ENCODE measurements at places on chromosomes 11 and 22. TPM values are rescaled to one million over a fixed set of nuclear protein-coding genes. Genes with fewer than 3 reads are reported as not detected.

CCND1 gene
- 0.21 TPM for total RNA-seq

DNA sequence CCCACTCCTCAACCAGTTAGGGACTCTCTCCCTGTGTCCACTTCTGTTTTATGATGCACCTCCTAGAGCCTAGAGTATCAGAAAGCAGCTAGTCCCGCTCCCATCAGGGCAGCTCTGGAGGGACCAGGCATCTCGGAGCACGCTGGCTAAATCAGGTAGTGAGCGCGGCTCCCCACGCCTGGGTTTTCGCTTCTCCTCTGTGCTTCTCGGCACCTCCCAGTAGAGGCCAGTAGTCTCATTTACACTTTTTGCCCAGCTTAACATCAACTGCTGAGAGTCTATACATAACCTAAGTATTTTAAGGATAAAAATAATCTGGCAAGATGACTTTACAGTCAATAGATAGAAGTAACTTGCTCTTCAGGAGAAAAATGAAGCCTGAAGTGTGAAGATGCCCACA, 473.8 kb downstream of the OPCML start:
- H3K4me1 ChIP-seq, result no peaks in the 10 kb centered on the region
- no peak overlapping the region for H3K4me3 ChIP-seq
- no peak overlapping the region for H3K27ac ChIP-seq
- peaks cover 9% of the 10 kb centered on the region for H3K27me3 ChIP-seq
- no peaks in the 10 kb centered on the region for H3K36me3 ChIP-seq
- no peak for DNase-seq

OR51B4 gene
- total RNA-seq, result not detected

DNA sequence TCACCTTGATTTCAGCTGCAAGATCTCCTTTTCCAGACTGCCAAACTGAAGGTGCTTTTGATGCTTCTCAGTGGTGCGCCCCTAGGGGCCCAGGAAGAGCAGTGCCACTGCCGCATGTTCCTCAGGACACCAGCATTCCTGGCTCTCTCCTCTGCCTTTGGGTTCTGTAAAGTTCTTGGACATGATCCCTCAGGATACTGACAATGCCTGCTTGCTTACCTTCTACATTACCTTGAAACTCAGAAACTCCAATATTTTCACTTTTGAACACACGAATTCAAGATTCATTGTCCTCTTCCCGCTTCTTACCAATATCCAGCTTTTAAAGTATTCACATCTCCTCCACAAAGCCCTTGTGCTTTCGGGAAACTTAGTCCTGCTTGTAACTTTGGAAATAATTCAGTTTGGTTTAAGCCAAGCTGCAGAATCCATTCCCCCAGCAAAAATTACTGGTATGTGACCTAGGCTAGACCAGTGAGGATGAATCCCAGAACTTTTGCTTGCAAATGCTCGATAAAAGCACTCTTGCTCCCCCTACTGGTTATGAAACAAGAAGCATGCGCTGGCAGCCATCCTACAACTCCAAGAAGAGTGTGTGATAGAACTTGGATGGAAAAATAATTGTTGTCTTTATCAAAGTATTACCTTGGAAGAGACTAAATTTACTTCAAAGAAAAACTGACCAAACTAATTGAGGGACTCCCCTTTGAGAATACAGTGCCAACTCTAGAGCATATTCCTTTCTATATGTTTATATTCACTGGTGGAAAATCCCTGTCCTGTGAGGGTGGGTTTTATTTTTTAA, 16.5 kb upstream of the OR5B21 start:
- peak overlapping the region; percentile 90 for H3K27ac ChIP-seq
- H3K27me3 ChIP-seq, result no peaks in the 10 kb centered on the region
- peak overlapping the region; percentile 66 for H3K4me3 ChIP-seq
- H3K36me3 ChIP-seq, result peaks cover 35% of the 10 kb centered on the region
- DNase-seq, result peak; percentile 55
- peaks cover 56% of the 10 kb centered on the region for H3K4me1 ChIP-seq

TSPAN18 gene
- 23.5 TPM for total RNA-seq

GRCh38 chr11:35057926-35058668, 80.9 kb upstream of the CD44 start:
- peaks cover 32% of the 10 kb centered on the region for H3K4me1 ChIP-seq
- DNase-seq, result no peak
- no peak overlapping the region for H3K27ac ChIP-seq
- peaks cover 33% of the 10 kb centered on the region for H3K36me3 ChIP-seq
- H3K4me3 ChIP-seq, result no peak overlapping the region

All from activated CD4-positive, alpha-beta T cell treated with anti-CD3 and anti-CD28 coated beads, Interleukin-2, amount 10 ng/mL, durations not matched to agents 7 days and 5 days (primary cell).